ENCODE measurements at places on chromosomes 5 and 9. TPM values are rescaled to one million over a fixed set of nuclear protein-coding genes. Genes with fewer than 3 reads are reported as not detected.

The PCDHA4 gene
- total RNA-seq = not detected

The AFAP1L1 gene
- not detected for total RNA-seq

The SPINK7 gene
- total RNA-seq = not detected

DNA sequence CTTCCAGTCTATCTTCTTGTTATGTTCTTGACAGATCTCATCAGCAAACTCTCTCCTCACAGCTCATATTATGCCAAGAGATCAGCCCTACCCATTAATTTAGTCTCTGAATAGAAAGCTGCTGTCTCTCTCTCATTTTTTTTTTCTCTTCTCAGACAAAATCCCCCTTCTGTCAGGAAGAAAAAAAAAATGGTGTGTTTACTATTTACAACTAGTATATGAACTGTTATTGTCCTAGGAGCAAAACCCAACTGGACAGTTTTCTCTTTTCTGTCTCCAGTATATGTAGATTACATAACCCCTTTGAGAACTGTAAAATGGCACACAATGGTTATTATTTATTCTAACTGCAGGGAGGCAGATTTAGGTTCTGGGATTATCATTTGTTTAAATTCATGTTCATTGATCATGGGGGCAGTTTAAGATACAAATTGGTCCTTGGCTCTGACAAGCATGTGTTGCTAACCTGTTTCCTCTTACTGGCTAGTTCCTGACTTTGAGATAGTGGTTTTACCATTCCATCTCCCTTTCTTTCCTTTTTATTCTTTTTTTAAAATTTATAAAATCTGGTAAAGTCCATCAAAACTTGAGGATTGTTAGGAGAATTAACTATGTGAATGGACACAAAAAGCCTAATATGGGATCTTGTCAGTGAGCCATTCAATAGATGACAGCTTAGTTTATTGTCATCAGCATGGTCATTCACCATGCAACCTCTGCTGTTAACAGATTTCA, 210.0 kb upstream of the PAPPA start:
- H3K27me3 ChIP-seq = no peaks in the 10 kb centered on the region
- no peak overlapping the region for H3K27ac ChIP-seq
- no peak for DNase-seq
- no peaks in the 10 kb centered on the region for H3K36me3 ChIP-seq
- H3K4me1 ChIP-seq = no peaks in the 10 kb centered on the region

DNA sequence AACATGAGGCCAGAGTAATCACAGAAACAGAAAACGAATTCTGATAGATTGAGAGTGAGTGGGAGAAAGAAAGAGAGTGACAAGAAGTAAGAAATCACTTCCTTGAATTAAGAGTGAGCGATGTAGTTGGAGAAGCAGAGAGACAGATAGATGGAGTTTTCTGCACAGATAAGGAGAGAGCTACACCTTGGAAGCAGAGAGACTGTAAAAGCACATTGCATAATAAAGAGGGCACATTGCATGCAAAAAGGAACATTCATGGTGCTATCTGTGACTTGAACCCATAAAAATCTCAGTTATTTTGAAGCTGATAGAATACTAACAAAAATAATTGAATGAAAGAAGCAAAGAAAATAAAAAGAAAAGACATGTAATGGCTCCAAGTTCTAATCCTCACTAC, 943.8 kb downstream of the NR2F1-AS1 start:
- H3K36me3 ChIP-seq = no peaks in the 10 kb centered on the region
- H3K27me3 ChIP-seq = no peaks in the 10 kb centered on the region
- H3K27ac ChIP-seq = no peak overlapping the region
- no peaks in the 10 kb centered on the region for H3K4me1 ChIP-seq
- no peak for DNase-seq
- no peak overlapping the region for H3K4me3 ChIP-seq

The STKLD1 gene
- 0.87 TPM for total RNA-seq

The PCDHGA2 gene
- total RNA-seq = 0.11 TPM

GRCh38 chr5:37807621-37808301, 32.1 kb downstream of the GDNF start:
- H3K27ac ChIP-seq = no peak overlapping the region
- H3K36me3 ChIP-seq = no peaks in the 10 kb centered on the region
- H3K4me1 ChIP-seq = no peaks in the 10 kb centered on the region
- DNase-seq = no peak

DNA sequence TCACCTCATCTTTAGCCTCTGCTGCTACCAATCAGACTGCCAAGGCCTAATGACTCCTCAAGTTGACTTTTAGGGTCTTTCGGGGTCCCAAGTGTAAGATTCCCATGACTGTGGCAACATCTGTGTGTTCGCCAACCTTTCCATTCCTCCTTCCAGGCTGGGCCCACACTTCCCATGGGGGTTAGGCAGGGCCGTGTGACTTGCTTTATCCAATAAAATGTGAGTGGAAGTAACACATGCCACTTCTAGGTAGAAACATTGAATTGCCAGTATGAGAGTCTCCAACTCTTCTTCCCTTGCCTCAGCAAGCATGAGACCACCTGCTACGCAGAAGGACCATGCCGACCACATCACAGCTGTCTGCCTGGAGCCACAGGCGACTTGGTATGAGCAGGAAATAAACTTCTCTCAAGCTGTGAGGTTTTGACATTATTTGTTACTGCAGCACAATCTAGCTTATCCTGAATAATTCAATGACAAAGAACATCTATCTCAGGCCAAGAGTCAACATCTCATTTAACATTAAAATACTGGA, 190.4 kb upstream of the IER5L start:
- H3K27me3 ChIP-seq = peaks cover 8% of the 10 kb centered on the region
- DNase-seq = no peak
- H3K4me1 ChIP-seq = no peaks in the 10 kb centered on the region

- H3K4me3 ChIP-seq = no peak overlapping the region
- no peak overlapping the region for H3K27ac ChIP-seq
- H3K27me3 ChIP-seq = peaks cover 2% of the 10 kb centered on the region
- no peak for DNase-seq
These were observed 27.1 kb downstream of the ABCA1 start for GRCh38 chr9:104900871-104901270.

DNA sequence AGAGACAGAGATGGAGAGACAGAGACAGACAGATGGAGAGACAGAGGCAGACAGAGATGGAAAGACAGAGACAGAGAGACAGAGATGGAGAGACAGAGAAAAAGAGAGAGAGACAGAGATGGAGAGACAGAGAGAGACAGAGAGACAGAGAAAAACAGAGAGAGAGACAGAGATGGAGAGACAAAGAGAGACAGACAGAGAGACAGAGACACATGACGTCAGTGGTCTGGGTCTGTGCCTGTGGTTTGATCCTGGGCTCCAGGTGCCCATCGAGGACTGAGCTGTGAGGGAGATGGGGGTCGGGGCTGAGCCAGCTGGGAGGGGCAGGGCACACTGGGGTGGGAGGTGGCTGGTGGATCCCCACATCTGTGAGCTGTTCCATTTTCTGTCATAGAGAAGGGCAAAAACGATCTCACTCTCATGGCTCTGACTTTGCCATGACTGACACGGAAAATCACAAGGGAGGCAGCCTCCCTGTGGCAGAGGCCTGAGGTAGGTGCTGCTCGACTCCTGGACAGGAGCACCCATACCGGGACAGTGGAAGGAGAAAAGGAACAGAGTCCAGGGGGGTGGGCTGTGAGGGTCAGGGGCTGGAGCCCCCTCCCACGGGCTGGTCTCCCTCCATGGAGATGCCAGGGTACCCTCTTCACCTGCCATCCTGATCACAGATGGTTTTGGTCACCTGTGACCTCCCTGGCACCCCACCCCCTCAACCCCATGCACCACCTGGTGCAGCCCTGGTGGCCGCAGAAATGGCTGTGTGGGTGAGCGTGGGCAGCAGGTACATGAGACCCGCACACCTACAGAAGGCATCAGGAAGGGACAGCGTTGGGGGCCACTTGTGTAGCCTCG, 28.8 kb downstream of the GLT6D1 start:
- no peaks in the 10 kb centered on the region for H3K27me3 ChIP-seq
- H3K27ac ChIP-seq = no peak overlapping the region
- no peaks in the 10 kb centered on the region for H3K36me3 ChIP-seq
- H3K4me1 ChIP-seq = no peaks in the 10 kb centered on the region
- H3K4me3 ChIP-seq = no peak overlapping the region

DNA sequence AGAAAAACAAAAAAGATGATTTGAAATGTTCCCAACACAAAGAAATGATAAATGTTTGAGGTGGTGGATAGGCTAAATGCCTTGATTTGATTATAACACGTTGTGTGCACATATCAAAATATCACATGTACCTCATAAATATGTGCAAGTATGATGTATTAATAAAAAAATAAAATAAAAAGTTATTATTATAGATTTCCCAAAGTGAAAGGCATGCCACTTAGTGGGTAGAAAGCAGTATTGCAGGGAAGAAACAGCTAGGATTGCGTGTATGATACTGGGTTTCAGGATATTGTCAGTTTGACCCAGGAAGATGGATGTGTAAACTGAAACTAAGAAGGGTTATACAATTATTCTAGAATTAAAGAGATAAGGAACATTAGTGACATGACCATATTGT, 3.6 kb upstream of the TMEM38B start:
- no peak for DNase-seq
- H3K27me3 ChIP-seq = peaks cover 37% of the 10 kb centered on the region
- H3K36me3 ChIP-seq = peaks cover 3% of the 10 kb centered on the region
- H3K27ac ChIP-seq = no peak overlapping the region
- H3K4me3 ChIP-seq = no peak overlapping the region

The TMEM174 gene
- not detected for total RNA-seq

GRCh38 chr9:120690372-120690771, 23.9 kb downstream of the MEGF9 start:
- H3K4me3 ChIP-seq = no peak overlapping the region
- peaks cover 3% of the 10 kb centered on the region for H3K36me3 ChIP-seq
- DNase-seq = no peak
- no peak overlapping the region for H3K27ac ChIP-seq

The CORO2A gene
- total RNA-seq = 0.96 TPM

DNA sequence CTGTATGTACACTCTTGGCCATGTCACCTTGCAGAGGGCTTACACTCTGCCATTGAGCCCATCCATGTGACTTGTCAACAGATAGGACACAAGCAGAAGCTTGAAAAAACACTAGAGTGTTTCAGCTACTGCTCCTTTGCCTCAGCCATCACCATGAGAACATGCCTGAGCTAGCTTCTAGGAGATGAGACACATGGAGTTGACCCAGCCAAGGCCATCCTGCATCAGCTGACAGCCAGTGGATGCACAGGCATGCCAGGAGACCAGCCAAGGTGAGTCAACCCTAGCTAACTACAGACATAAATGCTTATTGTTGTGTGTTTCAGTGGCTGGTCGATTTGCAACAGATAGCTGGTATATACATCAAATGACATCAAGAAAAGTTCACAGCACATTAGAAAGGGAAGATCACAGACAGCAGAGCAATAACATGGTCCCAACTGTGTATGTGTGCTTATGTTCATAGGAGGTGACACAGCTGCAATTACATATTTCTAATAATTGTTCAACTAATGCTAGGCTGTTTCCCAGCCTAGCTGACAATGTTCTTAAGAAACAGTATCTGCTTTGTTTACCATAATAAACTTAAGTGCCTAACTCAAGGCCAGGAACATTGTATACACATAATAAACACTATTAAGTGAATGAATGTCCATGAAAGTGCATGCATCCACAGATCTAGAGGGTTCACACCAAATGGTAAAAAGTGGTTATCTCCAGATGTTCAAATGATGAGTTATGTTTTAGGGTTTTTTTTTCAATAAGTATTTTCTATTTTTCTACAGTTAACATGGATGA, 105.7 kb downstream of the SPOCK1 start:
- no peak overlapping the region for H3K27ac ChIP-seq
- DNase-seq = no peak
- H3K27me3 ChIP-seq = no peaks in the 10 kb centered on the region
- no peaks in the 10 kb centered on the region for H3K36me3 ChIP-seq
- H3K4me3 ChIP-seq = no peak overlapping the region

- no peak for DNase-seq
- no peaks in the 10 kb centered on the region for H3K36me3 ChIP-seq
- no peak overlapping the region for H3K27ac ChIP-seq
- peaks cover 6% of the 10 kb centered on the region for H3K27me3 ChIP-seq
- no peak overlapping the region for H3K4me3 ChIP-seq
These were observed 116.1 kb upstream of the TNC start for GRCh38 chr9:115234094-115234493.

DNA sequence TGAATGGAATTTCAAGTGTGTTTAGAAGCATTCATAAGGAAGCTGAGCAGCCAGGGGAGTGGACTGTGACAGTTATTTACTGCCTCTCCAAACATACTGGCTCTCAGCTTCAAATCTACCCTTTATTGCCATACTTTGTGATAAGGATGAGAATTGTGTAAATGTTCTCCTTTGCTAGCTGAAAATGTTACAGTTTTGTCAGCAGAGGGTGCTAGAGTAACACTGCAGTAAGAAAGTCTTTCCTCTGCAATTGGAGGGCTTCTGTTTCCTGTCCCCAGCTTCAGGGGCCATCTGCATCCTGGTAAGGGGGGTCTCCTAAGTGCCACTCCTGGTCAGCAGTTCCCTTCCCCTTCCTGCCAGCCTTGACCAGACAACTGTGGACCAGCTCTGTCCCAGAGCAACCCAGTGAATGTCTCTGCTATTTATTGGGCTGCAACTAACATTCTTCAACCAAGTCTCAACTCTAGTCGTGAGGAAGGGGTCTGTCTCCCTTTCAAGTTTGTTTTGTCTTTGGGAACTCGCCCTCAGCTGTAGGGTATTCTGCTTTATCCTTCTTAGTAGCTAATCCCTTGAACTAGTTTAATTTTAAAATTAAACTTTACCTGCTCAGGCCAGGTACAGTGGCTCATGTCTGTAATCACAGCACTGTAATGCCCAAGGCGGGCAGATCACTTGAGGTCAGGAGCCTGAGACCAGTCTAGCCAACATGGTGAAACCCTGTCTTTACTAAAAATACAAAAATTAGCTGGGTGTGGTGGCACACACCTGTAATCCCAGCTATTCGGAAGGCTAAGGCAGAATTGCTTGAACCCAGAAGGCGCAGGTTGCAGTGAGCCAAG, 45.3 kb downstream of the RAPGEF6 start:
- H3K36me3 ChIP-seq = peaks cover 24% of the 10 kb centered on the region
- H3K27me3 ChIP-seq = no peaks in the 10 kb centered on the region
- H3K4me3 ChIP-seq = no peak overlapping the region
- no peak overlapping the region for H3K27ac ChIP-seq

DNA sequence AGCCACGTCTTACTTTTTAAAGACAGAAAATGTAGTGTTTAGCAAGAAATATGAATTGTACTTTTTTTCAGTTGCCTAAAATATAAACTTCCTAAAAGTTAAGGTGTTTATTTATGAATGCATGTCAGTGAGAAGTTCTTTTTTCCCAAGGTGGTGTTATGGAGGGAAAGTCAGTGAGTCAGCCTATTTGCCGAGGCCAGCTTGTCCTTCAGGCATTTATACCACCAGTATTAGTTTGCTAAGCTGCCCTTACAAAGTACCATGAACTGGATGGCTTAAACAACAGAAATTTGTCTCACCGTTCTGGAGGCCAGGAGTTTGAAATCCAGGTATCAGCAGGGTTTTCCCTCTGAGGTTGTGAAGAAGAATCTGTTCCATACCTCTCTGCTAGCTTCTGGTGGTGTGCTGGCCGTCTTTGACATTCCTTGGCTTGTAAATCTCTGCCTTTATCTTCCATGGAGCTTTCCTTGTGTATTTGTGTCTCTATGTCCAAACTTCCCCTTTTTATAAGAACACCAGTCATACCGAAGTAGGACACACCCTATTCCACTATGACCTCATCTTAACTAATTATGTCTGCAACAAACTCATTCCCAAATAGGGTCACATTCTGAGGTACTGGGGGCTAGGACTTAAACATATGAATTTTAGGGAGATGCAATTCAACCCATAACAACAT, 38.4 kb downstream of the PRKACG start:
- peak overlapping the region; percentile 87 for H3K27ac ChIP-seq
- H3K27me3 ChIP-seq = no peaks in the 10 kb centered on the region
- peaks cover 60% of the 10 kb centered on the region for H3K36me3 ChIP-seq
- H3K4me3 ChIP-seq = peak overlapping the region; percentile 78
- peaks cover 71% of the 10 kb centered on the region for H3K4me1 ChIP-seq
- DNase-seq = no peak

The QRFP gene
- total RNA-seq = not detected

The GDA gene
- total RNA-seq = not detected
